ENCODE measurements at places on chromosomes 13 and 19.
A peak's percentile ranks its signal among the peaks of the same experiment; 100 is the strongest.

DNA sequence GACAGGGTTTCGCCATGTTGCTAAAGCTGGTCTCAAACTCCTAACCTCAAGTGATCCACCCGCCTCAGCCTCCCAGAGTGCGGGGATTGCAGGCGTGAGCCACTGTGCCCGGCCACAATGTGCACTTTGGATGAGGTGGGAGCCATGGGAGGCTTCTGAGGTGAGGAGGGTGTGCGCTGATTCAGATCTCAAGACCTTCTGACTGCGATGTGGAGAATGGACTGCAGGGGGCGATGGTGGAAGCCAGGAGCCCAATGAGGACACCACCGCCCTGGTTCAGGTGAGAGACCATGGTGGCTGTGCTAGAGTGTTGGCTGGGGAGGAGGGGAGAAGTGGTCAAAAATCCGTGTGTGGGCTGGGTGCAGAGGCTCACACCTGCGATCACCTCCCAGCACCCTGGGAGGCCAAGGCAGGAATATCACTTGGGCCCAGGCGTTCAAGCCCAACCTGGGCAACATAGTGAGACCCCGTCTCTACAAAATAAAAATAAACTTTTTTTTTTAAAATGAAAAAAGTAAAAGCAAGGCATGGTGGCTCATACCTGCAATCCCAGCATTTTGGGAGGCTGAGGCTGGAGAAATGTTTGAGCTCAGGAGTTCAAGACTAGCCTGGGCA, 5.6 kb downstream of the INAFM1 start:
- no peak for DNase-seq

DNA sequence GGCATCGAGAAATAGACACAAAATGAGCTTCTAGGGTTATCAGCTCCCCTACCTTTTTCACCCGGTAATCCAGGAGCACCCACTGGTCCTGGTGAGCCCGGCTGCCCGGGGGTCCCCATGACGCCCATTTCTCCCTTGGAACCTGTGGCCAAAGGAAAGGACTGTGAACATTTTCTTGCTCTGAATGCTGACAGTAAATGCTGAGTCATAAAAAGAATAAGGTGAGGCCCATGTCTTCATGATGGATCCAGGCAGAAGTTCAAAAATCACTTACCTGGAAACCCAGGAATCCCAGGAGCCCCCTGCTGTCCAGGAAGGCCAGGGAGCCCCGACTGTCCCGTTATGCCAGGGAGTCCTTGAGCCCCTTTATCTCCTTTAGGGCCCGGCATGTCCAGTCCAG, 129.2 kb downstream of the COL4A1 start:
- no peak for DNase-seq

- no peak for DNase-seq
Measured at GRCh38 chr19:2286402-2287140, 4.6 kb upstream of the PEAK3 start.

DNA sequence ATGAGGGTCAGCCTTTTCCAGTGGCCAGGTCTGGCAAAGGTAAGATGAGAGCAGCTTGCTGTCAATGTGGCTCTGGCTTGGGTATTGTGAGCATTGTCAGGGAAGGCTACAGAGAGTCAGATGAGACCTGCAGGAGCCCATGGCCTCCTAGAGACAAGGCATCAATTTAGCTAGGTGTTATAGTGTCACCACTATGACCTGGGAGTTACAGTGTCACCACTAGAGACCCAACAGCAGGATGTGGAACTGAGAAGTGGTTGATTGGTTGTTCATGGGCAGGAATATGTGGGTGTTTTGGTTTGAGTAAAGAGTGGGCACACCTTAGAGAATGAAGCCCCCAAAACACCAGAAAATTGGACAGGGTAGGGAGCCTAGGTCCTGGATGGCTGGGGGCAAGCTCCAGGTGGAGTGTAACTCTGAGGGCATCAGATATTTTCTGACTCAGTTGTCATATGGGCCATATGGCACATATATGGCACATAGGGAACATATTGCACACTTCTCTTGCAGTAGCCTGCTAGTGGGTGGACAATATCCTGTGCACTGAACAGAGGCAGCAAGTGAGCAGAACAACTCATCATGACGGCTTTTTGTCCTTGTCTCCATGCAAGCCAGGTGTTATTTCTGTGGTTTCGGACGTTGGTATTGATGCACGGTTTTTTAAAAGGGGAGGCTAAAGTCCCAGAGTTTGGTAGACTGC, 46.3 kb upstream of the CEACAM21 start:
- DNase-seq, result no peak

GRCh38 chr13:100600461-100600860, 11.9 kb upstream of the GGACT start:
- no peak for DNase-seq

DNA sequence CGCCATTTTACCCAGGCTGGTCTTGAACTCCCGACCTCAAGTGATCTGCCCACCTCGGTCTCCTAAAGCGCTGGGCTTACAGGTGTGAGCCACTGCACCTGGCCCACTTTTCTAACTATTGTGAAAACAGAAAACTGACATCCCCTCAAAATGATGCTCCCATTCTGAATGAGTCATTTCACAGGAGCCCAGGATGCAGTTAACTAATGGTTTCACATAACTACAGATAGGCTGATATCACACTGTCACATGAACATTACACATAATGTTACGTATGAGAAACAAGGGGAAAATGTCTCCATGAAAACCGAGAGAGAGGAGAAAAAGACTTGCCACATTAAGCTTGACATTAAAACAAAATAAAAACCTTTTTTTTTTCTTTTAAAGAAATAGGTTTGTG, 37.5 kb downstream of the N4BP2L2 start:
- no peak for DNase-seq

DNA sequence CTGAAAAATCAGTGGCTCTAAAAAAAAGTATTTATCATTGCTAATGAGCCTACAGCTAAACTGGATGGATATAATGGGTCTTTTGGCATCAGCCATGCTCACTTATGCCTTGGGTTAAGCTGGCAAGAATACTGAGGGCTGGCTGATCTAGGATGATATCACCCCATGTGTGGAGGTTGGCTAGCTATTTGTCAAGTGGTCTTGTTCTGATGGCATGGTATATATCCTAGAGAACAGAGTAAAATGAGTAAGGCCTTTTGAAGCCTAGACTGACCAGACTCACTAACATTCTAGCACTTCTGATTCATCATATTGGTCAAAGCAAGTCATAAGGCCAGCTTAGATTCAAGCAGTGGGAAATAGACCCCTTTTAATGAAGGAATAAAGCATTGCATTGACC, 383.0 kb downstream of the SLITRK1 start:
- no peak for DNase-seq

GRCh38 chr19:50206191-50206590, 2.8 kb downstream of the MYH14 start:
- peak; percentile 71 for DNase-seq

DNA sequence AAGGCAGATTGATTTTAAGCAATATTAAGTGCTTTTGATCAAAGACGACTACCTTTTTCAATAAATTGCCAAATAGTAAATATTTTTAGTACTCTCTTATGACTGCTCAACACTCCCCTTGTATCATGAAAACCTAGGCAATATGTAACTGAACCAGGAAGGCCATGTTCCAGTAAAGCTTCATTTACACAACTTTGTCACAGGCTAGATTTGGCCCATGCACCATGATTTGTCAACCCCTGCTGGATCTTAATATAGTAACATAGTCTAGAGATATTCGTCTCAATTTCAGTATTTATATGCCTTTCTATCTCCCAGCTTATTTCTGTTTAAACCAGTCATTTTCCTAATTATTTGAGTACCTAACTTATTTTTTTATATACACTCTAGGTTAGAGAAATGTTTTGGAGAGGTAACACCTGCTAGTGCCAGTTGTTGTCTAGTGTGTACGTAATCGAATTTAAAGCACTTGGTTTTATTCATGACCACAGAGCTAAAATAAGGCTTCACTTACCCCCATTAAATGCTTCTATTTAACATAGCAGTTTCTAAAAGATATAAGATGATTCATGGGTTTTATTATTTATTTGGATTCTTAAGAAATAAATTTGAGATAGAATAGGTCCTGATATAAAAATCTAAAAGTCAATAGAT, 21.0 kb downstream of the TPP2 start:
- DNase-seq, result no peak

GRCh38 chr19:56838909-56839651, 1.4 kb downstream of the PEG3 start:
- DNase-seq, result peak; percentile 72

DNA sequence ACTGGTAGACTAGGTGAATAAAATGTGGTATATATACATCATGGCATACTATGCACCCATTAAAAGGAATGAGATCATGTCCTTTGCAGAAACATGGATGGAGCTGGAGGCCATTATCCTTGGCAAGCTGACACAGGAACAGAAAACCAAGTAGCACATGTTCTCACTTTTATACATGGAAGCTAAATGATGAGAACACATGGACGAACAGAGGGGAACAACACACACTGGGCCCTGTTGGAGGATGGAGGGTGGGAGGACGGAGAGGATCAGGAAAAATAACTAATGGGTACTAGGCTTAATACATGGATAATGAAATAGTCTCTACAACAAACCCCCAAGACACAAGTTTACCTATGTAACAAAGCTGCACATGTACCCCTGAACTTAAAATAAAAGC, 780.0 kb downstream of the DACH1 start:
- DNase-seq, result no peak

DNA sequence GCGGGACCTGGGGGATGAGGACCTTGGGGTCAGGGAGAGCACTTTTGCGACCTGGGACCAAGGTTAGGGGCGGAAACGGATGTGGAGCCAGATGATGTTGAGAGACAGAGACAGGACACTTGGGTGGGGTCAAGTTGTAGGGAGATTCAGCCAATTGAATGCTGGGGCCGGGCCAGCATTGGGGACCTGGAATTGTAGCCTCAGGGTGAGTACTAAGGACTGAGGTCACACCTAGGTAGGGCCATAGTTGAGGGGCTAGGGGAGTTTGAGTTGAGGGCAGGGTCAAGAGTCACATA, 1.2 kb downstream of the ALKBH7 start:
- no peak for DNase-seq

DNA sequence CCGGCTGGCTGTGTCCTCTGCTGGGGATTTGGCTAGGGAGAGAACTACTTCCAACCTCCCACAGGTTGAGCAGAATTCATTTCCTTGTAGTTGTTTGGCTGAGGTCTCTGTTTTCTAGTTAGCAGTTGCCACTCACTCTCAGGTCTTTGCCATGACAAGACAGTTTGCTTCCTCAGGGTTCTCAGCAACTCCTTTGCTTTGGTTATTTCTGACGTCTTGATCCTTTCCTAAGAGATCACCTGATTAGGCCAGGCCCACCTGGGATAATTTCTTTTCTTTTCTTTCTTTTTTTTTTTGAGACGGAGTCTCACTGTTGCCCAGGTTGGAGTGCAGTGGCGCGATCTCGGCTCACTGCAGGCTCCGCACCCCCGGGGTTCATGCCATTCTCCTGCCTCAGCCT, 9.4 kb upstream of the CACNG8 start:
- DNase-seq, result no peak

GRCh38 chr13:68574053-68574452, 1343.9 kb upstream of the PCDH9 start:
- DNase-seq, result no peak

DNA sequence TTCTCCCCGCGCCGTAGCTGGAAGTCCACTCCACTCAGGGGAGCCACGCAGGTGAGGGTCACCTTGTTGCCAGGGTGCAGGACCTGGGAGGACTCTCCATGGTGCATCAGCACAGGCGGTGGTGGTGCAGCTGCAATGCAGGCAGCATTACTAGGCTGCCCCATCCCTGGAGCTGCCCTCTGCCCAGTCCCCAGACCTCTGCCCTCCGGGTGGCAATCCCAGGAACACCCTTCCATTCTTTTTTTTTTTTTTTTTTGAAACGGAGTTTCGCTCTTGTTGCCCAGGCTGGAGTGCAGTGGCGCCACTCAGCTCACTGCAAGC, 1.8 kb downstream of the A1BG start:
- DNase-seq, result no peak

Measured in colonic mucosa (tissue), 4 donors.